ENCODE measurements at places on chromosomes 2 and 18. TPM values are rescaled to one million over a fixed set of nuclear protein-coding genes. Genes with fewer than 3 reads are reported as not detected.
A peak's percentile ranks its signal among the peaks of the same experiment; 100 is the strongest.

DNA sequence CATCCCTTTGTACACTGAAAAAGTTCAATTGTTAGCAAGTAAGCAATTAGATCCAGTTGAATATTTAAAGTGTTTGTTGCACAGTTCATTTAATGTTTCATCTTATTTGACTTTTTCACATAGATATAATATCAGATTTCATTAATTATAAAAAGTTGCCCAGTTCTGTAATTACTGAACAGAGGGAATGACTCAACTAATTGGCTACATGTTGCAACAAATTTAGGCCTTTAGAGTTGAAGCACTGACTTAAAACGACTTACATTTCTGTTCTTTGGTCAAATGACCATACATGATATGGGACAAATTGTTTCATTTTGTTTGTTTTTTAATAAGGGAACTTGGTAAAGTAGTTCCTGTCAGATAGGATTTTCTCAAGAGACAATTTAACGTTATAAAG is 68.5 kb upstream of the FAM117B start:
- DNase-seq = no peak

DNA sequence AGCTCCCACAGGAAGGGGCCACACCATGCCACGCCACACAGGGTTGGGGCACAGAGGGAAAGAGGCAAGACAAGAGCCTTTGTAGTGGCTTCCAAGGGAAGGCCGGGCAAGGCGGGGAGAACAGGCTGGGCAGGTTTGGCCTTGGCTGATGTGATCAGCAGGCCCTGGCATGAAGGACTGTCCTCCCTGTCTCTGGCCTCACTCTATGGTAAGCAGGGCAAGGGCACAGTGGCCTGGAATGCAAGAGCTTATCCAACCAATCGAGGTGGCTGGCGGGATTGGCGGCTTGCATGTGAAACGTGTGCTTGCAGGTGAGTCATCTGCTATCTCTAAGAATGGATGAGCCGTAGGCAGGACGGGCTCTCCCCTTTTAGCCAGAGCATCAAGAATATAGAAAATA is 6.4 kb upstream of the ATP9B start:
- DNase-seq = no peak

GRCh38 chr2:210002158-210003157 is at the start of gene RPE:
TSS of gene RPE (plus strand) at chr2:210002638. CDS start at chr2:210002662, 24 bp downstream.
- peak; percentile 98 for DNase-seq

ALPP gene
- total RNA-seq = not detected

- no peak for DNase-seq
These were observed 4.5 kb downstream of the RTN4 start for GRCh38 chr2:55045780-55046179.

DNA sequence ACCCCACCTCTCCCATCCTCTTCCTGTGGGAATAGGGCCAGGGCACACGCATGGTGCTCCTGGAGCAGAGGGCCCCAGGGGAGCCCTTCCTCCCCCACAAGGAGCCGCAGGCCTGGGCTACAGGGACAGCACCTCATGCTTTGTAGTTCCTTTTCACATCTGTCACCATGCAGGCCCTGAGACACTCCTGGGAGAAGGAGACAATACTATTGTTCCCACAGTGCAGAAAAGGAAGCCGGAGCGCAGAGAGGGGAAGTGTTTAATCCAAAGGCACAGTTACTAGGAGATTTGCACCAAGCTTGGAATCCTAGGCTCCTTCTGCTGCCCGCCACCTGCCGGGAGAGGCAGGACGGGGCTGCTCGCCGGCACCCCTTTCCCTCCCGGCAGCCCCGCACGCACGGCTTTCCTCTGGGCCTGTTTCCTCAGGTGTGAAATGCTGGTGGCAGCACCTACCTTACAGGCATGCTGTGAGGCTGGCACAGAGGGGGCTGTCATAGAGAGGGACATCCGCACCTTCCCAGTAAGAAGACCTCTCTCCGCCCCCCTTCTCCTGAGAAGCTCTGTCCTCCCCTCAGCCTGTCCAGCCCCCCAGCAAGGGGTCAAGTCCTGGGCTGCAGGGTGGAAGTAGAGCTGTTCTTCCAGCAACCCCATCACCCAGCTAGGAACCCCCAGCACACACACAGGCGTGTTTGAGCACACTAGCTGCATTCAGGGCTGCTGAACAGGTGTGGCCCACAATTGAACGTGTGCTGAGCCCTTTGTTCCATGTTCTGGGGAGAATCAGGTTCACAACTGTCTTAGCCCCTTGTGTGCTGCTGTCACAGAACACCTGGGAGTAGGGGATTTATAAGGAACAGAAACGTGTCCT is 62.6 kb downstream of the SMAD7 start:
- no peak for DNase-seq

DNA sequence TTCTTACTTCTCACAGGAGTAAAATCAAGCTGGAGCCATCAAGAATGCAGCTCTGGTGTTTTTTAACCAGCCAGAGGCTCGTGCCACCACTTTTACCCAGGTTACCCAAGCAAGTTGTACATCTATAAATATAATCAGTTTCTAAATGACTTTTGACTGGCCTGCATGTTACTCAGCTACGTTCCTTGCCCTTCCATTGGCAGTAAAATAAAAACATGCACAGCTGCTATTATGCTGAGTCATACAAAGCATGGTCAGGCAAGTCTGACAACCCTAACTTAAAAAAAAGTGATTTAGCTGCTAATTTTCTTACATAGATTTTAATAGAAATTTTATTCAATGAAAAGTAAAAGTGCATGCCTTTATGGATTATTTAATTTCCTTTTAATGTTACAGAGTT is 111.7 kb upstream of the CSRNP3 start:
- DNase-seq = no peak

DSG2 gene
- 0.43 TPM for total RNA-seq

Measured in activated CD8-positive, alpha-beta T cell treated with anti-CD3 and anti-CD28 coated beads for 36 hours (primary cell).